ENCODE measurements at places on chromosomes 6 and 20. TPM values are rescaled to one million over a fixed set of nuclear protein-coding genes. Genes with fewer than 3 reads are reported as not detected.

The BPIFB6 gene
- total RNA-seq: not detected

The NMBR gene
- total RNA-seq: under 0.01 TPM

The GZF1 gene
- total RNA-seq: 21.5 TPM

The CYP24A1 gene
- total RNA-seq: not detected

The SLC39A7 gene
- total RNA-seq: 112 TPM

The MDFI gene
- total RNA-seq: 3.3 TPM

The IL17A gene
- not detected for total RNA-seq

The HNF4A gene
- not detected for total RNA-seq

The RHAG gene
- not detected for total RNA-seq

The TBXT gene
- not detected for total RNA-seq

The FAM209B gene
- not detected for total RNA-seq

The SMLR1 gene
- not detected for total RNA-seq

The MPIG6B gene
- total RNA-seq: not detected

The SALL4 gene
- total RNA-seq: 0.51 TPM

The COL11A2 gene
- total RNA-seq: 0.26 TPM

The MUC21 gene
- total RNA-seq: not detected

The MATN4 gene
- total RNA-seq: under 0.01 TPM

The B3GAT2 gene
- not detected for total RNA-seq

The EEF1A2 gene
- 1.7 TPM for total RNA-seq

The ULBP2 gene
- 1.8 TPM for total RNA-seq

The PLEKHG1 gene
- 5.4 TPM for total RNA-seq

The CGA gene
- not detected for total RNA-seq

The VEGFA gene
- total RNA-seq: 150 TPM

The RPL7L1 gene
- total RNA-seq: 108 TPM

The CD24 gene
- 0.26 TPM for total RNA-seq

The GPSM3 gene
- 1.3 TPM for total RNA-seq

The TPBG gene
- total RNA-seq: 24.9 TPM

The GPLD1 gene
- under 0.01 TPM for total RNA-seq

The PHACTR2 gene
- 25.2 TPM for total RNA-seq

The PHF20 gene
- total RNA-seq: 40.1 TPM

The FAM184A gene
- 1.7 TPM for total RNA-seq

The AGPAT1 gene
- total RNA-seq: 22.1 TPM

The RSPH9 gene
- 1.5 TPM for total RNA-seq

The XRN2 gene
- 99.3 TPM for total RNA-seq

The RFX6 gene
- not detected for total RNA-seq

All from fibroblast of lung (primary cell).